ENCODE measurements at places on chromosomes 4 and X. TPM values are rescaled to one million over a fixed set of nuclear protein-coding genes. Genes with fewer than 3 reads are reported as not detected.

ZCCHC12 gene
- 0.39 TPM for total RNA-seq

SSX4 gene
- total RNA-seq, result not detected

FGF2 gene
- 11.1 TPM for total RNA-seq

FGD1 gene
- 4.6 TPM for total RNA-seq

PNMA3 gene
- total RNA-seq, result 0.69 TPM

MAOB gene
- total RNA-seq, result 2.5 TPM

SYNPO2 gene
- total RNA-seq, result 26.7 TPM

POLN gene
- 4.2 TPM for total RNA-seq

ODAPH gene
- total RNA-seq, result not detected
